ENCODE measurements at places on chromosomes 5 and 9.

GRCh38 chr5:124630767-124631704 is 115.4 kb downstream of the ZNF608 start:
- DNase-seq, result no peak

DNA sequence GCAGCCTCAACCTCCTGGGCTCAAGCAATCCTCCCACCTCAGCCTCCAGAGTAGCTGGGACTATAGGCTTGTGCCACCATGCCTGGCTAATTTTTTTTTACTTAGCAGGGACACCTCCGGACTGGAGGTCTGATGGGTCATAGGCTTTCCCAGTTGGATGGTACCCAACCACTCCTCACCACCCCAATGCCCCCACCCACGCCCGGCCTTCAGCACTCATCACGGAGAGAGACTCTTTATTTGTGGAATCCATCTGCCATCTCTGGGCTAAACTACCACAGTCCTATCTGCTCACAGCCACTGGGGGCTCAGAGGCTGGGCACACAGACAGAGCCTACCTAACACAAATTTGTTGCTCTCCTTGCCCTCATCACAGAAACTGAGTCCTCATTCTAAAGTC is 58.3 kb upstream of the STXBP1 start:
- no peak for DNase-seq

DNA sequence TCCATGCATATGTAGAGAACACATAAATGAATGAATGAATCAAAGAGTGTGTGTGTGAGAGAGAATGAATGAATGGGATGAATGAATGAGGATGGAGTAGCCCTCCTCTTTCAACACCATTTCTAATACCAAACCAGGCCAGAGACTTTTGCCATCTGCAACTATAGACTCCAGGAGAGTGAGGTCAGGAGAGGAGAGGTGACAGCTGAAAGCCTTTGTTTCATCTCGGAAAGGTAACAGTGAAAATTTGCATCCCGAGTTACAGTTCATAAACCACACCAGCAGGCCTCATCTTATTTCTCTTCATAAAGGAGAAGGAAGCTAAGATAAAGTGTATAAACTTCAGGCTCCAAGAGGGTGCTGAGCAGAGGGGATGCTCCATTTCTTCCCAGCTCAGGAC is 255.3 kb upstream of the KLF4 start:
- no peak for DNase-seq

DNA sequence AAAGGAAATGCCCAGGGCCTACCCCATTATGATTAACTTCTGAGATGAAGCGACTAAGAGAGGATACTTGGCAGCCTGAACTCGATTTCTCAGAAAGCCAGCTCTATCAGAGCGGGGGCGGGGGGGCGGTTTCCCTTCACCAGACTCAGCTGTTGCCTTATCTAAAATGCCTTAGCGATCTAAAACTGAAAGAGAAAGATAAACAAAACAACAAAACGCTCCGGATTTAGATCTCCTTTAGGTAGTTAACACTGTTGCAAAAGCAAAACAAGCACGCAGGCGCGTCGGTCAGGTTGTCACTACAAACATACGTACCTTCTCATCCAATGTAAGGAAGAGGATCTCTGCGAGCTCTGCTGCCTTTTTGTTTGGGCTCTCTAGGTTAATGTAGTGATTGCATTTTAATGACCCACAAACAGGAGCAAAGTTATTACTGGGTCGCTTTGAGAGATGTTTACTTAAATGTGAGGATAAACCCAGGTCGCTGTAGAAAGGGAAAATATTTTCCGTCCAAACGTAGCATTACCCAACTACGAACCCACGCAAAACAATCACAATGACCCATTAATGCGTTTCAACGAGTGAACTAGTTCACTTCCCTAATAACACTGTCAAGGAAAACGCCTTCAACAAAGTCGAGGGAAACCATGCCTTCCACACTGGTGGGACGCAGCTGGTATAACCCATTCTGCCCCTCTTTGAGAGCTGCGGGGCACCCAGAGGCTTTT is 982 bp downstream of the EPB41L4A start:
- DNase-seq, result no peak

DNA sequence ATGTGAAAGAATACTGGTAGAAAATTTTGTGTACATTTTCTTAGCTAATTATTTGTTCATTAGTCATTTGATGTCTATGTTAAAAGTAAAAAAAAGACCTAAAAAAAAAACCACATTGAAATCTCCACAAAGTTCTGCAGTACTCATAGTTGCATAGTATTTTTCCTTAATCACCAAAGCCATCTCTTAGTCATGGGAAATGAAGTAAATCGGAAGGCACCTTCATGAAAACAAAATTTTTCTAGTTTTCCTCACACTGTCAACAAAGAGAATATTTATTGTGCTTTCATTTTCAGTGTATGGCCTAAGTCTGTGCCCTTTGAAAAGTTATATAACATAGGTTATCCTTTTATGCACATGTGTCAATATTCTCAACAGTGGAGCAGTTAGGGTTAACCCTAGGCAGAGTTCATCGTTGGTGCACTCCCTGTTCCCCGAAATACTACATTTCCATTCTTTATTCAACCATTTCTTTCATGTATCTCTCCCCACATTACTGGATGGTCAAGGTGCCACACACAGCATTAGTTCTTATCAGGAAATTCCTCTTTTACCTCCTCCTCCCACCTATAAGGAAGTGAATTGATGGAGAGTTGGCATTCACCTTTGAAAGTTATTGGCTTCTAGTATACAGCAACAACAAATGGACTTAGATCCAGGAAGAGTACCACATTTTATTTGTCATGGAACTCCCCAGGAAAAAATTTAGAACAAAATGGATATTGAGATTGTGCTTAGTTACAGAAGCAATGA is 93.1 kb downstream of the NUDT12 start:
- DNase-seq, result no peak

GRCh38 chr9:110942522-110942921 is 95.7 kb downstream of the LPAR1 start:
- no peak for DNase-seq

DNA sequence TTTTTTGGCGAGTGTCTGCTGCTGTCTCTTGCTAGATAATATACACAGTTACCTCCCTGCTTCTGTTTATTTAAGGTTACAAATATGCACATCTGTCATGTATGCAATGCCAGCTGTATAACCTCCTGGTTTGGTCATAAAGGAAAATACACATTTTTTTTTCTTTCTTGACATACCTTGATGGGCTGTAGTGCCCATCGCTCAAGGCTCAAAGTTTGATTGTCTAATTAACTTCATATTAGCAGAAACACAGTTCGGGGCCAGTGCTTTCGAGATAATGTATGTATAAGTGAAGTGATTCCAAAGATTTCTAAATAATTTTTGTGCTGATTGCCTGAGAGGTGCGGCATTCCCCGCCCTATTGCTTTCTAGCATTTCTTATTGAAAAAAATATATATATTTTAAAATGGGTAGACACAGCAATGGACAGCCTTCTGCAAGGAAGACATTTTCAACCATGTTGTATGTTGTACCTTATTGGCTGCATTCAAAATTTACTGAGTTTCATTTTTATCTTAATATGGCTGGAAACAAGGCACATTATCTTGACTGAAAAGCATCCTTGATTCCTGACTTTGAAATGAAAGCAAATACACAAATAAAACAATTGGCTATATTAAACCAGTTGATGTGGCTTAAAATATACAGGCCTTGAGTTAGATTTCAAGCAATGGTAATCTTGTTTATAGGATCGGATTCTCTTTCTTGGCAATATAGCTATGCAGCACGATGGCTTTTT is 206.2 kb downstream of the MEF2C start:
- no peak for DNase-seq

DNA sequence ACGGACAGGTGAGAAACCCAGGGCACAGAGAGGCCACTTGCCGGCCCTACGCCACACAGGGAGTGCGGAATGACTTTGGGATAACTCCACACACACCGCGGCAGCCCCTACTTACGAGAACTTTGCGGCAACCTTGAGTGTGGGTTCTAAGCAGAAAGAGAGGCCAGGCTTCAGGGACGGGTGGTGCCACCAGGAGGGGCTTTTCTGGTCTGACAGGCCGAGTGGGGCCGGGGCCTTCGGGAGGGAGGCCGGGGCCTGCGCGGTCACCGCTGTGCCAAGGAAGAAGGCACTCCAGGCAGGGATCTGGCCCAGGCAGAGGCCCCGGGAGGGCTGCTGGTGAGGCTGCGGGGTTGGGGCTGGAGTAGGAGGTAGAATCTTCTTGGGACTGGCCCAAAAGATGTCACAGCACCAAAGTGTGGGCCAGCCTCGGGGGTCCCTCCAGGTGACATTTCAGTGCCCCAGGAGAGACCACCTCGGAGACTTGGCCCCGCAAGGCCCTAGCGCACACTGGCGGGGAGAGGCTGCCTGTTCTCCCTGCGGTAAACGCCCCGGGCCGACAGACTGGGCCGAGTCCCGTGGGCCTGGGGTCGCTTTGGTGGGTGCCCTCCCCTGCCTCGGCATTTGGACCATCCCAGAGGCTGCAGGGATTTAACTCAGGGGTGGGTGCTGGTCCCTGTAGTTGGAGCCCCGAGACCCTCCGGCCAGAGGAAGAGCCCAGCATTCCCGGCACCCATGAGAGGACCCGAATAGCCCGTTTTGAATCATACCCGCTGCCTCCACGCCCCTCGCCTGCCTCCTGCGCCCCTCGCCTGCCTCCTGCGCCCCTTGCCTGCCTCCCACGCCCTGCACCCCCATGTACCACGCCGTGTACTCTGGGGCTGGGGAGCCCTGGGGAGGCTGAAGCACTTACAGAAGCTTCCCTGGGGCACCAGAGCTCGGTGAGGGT is 9.0 kb upstream of the RNU6ATAC start:
- DNase-seq, result no peak

- DNase-seq, result no peak
Observed at GRCh38 chr5:50733741-50734140, 67.3 kb downstream of the PARP8 start.

GRCh38 chr5:6711409-6712141 is 1.7 kb upstream of the TENT4A start:
- no peak for DNase-seq

- DNase-seq, result no peak
Observed at GRCh38 chr5:148352696-148353095, 17.3 kb downstream of the SPINK9 start.

Measured in T-helper 1 cell (primary cell).